ENCODE measurements at places on chromosomes 1 and 21.

- DNase-seq: peak; percentile 86
These were observed 47.5 kb downstream of the HSF2BP start for GRCh38 chr21:43611598-43612369.

- DNase-seq: no peak
These were observed 655.4 kb downstream of the LTN1 start for GRCh38 chr21:28337315-28337714.

DNA sequence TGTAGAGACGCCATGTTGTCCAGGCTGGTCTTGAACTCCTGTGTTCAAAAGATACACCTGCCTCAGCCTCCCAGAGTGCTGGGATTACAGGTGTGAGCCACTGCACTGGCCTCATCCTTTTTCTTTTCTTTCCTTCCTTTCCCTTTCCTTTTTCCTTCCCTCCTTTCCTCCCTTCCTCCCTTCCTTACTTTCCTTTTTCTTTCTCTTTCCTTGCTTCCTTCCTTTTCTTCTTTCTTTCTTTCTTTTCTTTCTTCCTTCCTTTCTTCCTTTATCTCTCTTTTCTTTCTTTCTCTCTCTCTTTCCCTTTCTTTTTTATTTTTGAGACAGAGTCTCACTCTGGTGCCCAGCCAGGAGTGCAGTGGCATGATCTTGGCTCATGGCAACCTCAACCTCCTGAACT is 5.8 kb downstream of the FAM229A start:
- DNase-seq: no peak

- DNase-seq: no peak
These were observed 1.8 kb downstream of the BTG3 start for GRCh38 chr21:17610911-17611310.

DNA sequence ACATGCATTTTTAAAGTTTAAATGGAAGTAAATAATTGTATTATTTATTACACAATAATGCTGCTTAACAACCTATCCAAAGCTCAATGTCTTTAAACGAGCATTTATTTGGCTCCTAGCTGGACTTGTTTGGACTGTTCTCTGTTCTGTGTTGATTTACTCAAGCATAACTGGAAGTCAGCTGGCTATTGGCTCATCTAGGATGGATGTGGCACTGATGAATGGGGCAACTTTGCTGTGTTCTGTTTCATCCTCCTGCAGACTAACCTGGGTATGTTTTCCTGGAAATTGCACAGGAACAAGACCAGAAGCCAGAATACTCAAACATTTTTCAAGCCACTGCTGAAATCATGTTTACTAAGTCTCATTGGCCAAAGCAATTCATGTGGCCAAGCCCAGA is 70.8 kb upstream of the HSD17B7 start:
- no peak for DNase-seq

- peak; percentile 59 for DNase-seq
These were observed 366.3 kb upstream of the ESRRG start for GRCh38 chr1:217089361-217090014.

GRCh38 chr1:197066719-197067456 is at the start of gene F13B:
F13B (minus strand) TSS chr1:197067260; CDS start chr1:197067223, 37 bp downstream.
- no peak for DNase-seq

DNA sequence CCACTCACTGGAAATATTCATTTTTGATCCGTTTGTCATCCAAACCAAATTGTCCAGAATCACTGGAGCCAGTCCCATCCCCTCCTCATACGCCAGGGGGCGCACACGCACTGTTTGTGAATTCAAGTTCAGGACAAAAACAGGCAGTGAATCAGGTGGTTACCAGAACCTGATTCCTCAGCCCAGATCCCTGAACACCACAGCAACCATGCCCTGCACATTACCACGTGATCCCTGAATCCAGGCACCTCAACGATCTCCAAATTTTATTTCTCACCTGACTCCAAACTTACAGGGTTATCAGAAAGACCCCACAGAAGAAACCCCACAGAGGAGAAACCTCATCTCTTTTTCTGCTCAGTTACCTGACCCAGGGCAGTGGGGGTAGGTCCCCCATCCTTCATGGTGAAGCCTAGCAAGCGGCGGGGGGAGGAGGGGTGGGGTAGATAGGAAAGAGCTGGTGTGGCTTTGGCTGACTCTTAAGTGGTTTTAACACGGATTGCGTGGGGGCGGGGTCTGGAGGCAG is 1.4 kb upstream of the PTPRF start:
- DNase-seq: peak; percentile 90

GRCh38 chr1:198167436-198167934 is 10.7 kb downstream of the NEK7 start:
- no peak for DNase-seq

DNA sequence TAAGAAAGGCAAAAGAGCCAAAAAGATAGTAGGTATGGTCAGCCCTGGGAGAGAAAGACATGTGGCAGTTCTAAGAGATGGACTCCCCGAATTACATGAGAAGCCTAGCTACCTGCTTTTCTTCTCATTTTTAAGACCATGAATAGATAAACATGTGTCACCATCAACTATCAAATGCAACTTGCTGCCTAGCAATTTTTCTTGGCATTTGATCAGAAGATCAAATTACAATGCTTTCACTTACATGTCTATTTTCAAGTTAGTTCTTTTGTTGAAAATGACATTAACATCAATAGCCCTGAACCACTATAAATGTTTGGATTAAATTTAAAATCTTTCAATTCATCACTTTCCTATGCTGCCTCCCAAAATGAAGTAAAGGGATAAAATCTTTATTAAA is 212.3 kb downstream of the HHIPL2 start:
- DNase-seq: no peak

DNA sequence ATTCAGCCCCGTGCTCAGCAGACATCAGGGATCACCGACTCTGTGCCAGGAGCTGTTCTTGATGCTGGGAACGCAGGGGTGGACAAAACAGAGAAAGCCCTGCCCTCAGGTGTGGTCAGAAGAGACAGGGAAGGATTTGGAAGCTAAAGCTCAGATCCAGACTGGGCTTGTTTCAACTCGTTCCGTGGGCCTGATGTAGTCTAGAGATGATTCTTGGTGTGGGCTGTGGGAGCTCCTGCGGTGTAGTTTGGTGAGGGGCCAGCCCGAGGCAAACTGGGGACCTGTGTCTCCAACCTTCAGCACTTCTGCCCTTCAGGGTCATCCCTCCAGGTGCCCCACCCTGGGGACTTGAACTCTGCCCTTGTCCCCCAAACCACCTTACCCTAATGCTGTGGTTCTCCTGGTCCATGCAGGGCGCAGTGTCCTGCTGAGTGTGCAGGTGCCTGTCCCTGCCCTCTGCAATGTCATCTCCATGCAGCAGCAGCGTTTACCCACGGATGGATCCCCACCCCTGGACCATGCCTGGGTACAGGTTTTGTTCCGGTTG is 17.3 kb upstream of the ABCG1 start:
- DNase-seq: no peak

DNA sequence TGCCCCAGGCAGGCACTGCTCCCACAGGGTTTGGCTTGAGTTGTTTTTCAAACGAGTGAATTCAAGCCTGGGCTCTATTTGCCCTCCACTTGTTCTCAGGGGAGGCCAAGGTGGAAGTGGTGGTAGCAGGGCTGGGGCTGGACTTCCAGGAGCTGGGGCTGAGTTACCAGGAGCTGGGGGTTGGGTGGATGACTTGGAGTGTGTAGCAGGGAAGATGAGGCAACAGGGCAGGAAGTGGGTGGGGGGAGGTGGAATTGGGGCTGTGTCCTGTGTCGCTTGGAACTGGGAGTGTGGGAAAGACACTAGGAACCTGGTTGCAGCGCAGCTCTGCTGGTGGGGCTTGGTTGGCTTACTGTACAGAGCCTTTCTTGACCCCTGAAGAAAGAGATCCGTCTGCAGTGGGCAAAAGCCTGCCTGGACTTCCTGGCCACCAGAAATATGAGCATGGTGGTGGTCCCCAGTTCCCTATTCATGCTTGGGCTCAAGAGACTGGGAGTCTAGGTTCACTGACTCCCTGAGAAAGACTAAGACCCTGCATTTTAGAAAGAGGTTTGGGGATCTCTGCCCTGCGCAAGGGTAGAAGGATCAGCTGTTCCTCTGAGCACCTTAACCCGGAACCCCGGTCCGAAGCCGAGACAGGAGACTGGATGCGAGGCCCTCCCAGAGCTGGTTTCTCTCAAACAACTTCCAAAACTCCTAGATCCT is 3.1 kb downstream of the TFAP2E start:
- DNase-seq: no peak

DNA sequence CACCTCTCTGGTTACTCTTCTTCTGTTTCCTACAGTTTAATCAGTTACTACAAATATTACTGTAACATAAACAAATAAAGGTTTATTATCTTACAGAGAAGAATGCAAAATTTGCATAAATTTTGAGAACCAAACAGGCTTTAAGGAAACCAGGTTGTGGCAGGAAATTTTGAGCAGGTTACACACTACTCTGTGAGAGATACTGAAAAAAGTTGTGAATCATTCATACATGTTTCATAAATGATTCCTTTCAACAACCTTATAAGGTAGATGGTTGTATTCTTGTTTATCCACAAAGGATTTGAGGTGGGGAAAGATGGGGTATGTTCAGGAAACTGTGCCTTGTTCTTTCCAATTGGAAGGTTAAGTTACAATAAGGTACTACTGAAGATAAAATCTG is 58.6 kb downstream of the MAST2 start:
- no peak for DNase-seq

- no peak for DNase-seq
These were observed 479 bp downstream of the POGK start for GRCh38 chr1:166839600-166840308.

- DNase-seq: no peak
These were observed 42.8 kb downstream of the ARHGEF10L start for GRCh38 chr1:17582124-17582774.

- DNase-seq: no peak
These were observed 22.8 kb downstream of the S100A6 start for GRCh38 chr1:153513023-153513422.

GRCh38 chr1:42851420-42851819 is 5.0 kb downstream of the ZNF691 start:
- no peak for DNase-seq

DNA sequence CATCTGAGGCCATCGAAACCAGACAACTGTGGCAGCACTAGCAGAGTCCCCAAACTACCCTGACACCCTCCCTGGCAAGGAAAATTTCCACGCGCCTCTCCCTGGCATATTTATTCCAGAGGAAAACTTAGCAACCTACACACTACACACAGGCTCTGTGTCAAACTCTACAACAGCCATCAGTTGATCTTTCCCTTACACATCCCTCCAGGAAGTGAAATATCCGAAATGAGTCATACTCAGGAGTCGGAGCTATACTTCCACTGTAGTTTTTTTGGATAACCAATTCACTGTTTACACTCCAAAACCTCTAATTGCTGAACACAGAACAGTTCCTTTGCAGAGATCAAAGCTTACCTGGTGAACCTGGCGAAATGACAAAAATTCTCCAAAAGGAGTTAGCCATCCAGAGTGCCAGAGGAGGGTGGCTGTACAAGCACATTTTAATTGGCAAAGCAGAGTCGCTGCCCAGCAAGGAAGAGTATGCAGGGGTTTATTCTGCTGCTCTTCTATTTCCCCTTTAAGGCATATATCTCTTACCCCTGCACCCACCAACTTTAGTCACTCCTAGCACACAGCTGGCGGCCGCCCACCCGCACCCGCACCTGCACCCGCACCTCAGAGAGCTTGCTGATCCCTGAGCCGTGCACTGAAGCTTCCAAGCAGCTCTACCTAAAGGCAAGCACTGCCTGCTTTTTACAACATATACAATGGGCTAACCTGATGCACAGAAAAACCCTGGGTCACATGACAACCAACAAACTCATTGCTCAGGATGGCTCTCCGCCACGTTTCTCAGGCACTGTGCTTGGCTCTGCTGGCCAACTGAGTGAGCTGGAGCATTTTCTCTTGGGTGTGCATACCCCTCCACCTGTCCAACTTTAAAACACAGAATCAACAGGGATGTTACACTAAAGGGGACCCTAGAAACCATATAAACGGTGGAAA is 54.9 kb downstream of the CAPZB start:
- no peak for DNase-seq

DNA sequence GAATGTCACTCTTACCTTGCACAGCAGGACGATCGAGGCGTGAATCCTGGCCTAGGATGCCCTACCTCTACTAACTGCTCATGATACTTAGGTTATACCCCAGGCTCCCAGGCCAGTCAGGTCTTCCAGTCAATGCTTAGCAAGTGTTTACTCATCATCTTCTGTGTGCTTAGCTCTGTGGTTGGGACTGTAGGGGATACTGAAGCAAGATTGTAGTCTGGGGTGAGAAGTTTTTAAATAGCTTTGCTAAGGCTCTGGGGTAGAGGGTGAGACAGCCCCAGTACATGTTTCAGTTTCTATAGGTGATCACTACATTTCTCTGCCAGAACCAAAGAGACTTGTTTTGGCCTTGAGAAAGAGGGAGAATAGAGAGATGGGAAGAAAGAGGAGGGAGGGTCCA is 250.8 kb upstream of the KIAA0040 start:
- no peak for DNase-seq

GRCh38 chr21:40422896-40423635 is 423.9 kb downstream of the DSCAM start:
- DNase-seq: no peak

DNA sequence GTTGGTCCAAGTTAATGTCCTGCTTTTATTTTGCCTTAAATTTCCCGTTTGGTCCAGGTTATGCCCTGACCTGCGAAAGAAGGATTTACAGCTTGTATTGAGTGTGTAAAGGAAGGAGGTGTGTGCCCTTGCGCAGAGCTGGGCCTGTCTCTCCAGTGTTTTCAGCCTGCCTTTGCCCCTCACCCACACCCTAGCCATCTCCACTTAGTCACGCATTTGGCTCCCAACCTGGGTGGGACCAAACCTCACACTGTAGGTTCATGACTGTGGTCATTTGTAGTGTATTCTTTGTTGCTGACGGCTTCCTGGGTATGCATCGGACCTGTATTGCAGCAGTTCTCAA is 572 bp upstream of the SRSF10 start:
- DNase-seq: no peak

GRCh38 chr1:193141804-193142203 is 20.0 kb downstream of the CDC73 start:
- no peak for DNase-seq

GRCh38 chr1:225424562-225425200 is 3.2 kb downstream of the LBR start:
- no peak for DNase-seq

DNA sequence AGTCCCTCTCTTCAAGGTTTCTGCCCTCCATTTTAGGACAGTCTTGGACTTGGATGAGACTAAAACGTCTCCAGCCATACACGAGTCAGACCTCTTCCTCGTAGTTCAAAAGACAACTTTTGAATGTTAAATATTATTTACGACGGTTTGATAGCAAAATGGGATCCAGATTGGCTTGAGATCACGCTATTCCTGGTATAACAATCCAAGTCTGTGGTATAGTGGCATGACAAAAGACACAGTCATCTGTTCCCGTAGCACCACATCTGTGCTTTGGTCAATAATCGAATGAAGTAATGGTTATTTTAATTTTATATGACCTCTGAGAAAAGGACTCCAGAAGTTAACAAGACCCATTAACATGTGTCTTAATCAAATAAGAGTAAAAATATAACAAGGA is 7.0 kb downstream of the PCP4 start:
- no peak for DNase-seq

DNA sequence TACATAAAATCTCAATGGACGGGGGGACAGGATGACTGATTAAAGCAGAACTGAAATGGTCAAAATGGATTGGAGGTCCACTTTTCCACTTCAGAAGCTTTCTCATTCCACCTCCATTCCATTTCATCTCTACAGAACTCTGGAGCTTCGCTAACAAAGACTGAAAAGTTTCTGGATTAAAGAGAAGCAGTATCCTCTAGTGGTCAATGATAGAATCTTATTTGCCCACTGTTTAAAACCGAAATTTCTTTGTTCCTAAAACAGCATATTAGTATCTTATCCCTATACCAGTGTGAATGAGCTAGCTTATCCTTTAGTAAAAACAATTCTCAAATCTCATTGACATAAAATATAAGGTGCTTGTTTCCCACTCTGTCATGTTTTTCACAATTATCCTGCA is 890.6 kb downstream of the KCNT2 start:
- DNase-seq: no peak
